ENCODE measurements at places on chromosomes 16 and 17. TPM values are rescaled to one million over a fixed set of nuclear protein-coding genes. Genes with fewer than 3 reads are reported as not detected.

Gene ADGRG3
- not detected for total RNA-seq

Gene EVI2B
- not detected for total RNA-seq

Gene C16orf92
- total RNA-seq, result not detected

Gene CCL8
- 1.2 TPM for total RNA-seq

Gene TMEM88
- 0.23 TPM for total RNA-seq

Gene CCL1
- total RNA-seq, result not detected

Gene ABI3
- 0.47 TPM for total RNA-seq

Gene IGFBP4
- total RNA-seq, result 288 TPM
